Hematopoietic multipotent progenitor cell treated with erythropoietin and hydrocortisone succinate and interleukin-3 and kit ligand, for 8 days (in vitro differentiated cells): ENCODE measurements at places on chromosomes 2 and 18.

GRCh38 chr2:235511187-235511661 is 17.4 kb downstream of the AGAP1 start:
- DNase-seq, result no peak

- no peak for DNase-seq
Measured at GRCh38 chr18:8816816-8817215, 111.5 kb downstream of the MTCL1 start.

DNA sequence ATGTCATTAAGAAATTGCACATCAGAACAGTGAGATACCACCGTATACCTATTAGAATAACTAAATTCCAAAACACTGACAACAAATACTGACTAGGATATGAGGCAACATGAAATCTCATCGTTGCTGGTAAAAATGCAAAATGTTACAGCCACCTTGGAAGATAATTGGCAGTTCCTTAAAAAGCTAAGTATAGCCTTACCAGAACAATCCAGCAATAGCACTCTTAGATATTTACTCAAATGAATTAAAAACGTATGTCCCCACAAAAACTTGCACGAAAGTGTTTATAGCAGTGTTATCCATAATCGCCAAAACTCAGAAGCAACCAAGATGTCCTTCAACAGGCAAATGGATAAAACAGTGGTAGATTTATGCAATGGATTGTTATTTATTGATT is 241.7 kb downstream of the EPHA4 start:
- DNase-seq, result no peak

GRCh38 chr2:119546447-119546767 is 2.2 kb downstream of the CFAP221 start:
- no peak for DNase-seq

DNA sequence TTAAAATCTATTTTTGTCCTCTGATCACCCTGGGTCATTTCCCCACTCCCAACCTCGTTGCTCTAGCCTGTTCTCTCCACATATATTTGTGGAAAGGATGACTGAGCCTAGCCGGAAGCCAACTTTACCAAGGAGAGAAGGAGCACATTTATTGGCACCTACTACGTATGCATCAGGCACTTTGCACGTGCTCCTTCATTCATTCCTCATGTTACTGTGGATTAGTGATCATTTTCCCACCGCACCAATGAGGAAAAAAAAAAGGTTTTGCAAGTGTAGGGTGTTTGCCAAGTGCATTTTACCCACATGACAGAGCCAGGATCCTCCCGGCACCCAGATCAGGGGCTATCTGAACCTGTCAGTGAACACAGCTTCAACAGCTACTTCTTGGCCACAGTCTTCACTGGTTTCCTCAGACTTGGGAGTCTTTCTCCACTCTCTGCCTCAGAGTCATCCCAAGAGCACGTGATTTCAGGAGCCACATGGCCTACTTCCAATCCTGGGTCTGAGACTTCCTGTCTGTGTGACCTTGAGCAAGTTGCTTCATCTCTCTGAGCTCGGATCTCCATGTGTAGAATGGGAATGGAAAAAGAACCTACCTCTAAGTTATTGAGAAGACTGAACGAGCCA is 1.9 kb upstream of the C1QL2 start:
- DNase-seq, result no peak

DNA sequence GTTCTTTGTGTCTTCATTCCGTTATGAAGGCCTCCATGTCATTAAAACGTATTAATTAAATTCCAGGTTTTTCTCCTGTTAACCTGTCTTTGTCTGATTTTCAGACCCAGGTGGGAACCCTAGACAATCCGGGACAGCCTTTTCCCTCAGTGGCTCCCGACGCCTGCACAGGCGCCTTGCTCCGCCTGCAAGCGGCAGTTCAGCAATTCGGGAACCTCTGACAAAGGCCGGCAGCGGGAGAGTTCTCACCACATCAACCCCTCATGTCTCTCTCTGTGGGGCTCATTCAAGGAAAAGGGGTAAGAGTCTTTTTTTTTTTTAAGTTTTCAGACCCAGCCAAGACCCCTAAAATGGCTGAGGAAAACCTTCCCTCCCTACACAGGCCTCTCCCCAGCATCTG is 259.8 kb upstream of the SALL3 start:
- DNase-seq, result no peak

DNA sequence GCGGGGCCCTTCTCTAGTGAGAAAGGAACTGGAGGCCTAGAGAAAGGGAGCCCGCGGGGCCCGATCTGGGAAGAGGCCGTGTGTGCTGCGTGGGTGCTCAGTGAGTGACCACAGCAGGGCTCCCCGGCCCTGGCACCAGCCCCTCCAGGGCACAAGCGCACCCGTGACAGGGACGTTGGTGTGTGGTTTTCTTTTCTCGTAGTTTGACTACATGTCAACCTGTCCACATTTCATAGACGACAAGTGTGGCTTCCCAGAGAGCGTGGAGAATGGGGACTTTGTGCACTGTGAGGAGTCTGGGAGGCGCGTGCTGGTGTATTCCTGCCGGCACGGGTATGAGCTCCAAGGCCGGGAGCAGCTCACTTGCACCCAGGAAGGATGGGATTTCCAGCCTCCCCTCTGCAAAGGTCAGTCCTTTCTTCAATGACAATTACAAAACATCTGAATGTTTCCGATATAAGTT is 83.1 kb downstream of the TPO start:
- DNase-seq, result no peak

GRCh38 chr2:99933894-99934650 is 208.3 kb downstream of the AFF3 start:
- no peak for DNase-seq

DNA sequence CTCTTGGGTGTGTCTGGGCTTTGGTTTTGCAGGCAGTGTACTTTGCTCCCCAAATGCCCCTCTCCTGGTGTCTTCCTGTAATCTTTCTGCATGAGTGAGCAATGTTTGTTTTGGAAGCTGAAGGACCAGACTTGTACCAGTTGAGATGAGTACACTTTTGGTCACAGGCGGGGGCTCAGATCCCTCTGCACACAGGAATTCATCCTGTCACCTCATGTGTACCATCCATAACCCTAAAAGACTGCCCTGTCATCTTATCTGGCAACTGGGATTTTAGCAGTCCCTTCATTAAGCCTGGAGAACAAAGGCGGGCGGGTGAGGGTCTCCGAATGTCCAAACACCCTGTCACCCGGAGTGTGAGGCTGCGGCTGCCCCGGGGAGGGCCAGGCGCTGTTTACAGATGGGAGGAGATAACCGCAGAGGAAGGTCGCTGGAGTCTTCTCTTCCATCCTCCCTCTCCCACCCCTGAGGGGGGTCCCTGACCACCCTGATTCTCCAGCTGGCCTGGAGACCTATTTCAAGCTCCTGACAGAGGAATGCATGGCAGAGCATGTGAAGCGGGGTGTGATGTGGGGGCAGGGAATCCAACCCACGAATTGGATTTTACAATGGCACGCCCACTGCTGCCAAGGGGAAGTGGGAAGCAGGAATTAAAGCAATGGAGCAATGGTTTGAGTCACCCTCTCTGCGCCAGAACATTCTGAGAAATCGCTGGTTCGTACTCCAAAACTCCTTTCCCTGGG is 158.2 kb upstream of the MYCN start:
- no peak for DNase-seq

- no peak for DNase-seq
Measured at GRCh38 chr2:121061633-121062032, 223.4 kb downstream of the TFCP2L1 start.

- no peak for DNase-seq
Measured at GRCh38 chr2:28360058-28360717, 32.5 kb upstream of the FOSL2 start.

DNA sequence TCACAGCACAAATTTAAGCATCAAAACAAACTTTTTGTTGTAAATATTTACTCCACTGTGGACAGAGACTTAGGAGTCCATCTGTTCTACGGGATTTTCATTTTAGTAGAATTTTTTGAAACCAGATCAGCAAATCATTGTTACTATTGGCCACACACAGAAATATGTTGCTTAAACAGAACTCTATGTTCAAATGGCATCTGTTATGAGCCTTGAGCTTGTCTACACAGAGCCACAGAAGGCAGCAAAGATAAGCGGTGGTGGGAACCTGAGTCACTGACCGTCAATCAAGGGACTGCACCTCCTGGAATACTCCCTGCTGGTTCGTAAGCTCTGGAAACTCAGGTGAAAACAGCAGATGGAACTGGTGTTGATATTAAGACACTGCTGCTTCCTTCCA is 156.8 kb downstream of the TMEM200C start:
- DNase-seq, result no peak
